Thymus (tissue), 14 donors: ENCODE measurements at places on chromosomes 2 and 18. TPM values are rescaled to one million over a fixed set of nuclear protein-coding genes. Genes with fewer than 3 reads are reported as not detected.

GRCh38 chr18:53754154-53754553, 470.3 kb downstream of the MBD2 start:
- no peak overlapping the region for H3K27ac ChIP-seq
- H3K36me3 ChIP-seq, result no peaks in the 10 kb centered on the region
- no peaks in the 10 kb centered on the region for H3K4me1 ChIP-seq
- no peaks in the 10 kb centered on the region for H3K27me3 ChIP-seq
- H3K4me3 ChIP-seq, result no peak overlapping the region
- DNase-seq, result no peak

DNA sequence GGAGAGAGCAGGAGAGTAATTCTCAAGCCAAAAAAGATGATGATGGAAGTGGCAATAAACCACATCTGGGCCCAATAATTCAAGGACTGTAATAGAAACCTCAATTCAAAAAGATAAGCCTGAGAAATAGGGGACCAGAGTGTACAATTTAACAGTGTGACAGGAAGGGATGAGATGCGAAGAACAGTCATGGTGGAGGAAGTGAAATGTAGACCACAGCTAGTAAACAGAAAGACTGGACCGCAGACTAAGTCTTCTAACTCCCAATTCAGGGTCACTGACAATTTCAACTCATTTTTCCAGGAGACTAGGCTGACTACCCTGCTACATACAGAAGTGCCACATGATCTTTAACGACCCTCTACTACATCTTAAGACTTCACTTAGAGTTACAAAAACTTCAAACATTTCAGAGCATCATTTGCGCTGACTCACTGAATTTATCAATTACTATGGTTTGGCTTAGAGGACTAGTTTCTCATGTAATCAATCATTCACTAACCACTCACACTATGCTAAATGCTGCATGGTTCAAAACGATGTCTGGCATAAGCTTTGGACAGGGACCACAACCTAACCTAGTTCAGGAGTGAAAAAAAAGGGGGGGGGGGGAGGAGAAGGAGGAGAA, 9.0 kb downstream of the CUL3 start:
- H3K4me1 ChIP-seq, result peaks cover 20% of the 10 kb centered on the region
- H3K27ac ChIP-seq, result no peak overlapping the region
- no peaks in the 10 kb centered on the region for H3K27me3 ChIP-seq
- no peaks in the 10 kb centered on the region for H3K36me3 ChIP-seq

PSMA8 gene
- 0.66 TPM for total RNA-seq

MAB21L4 gene
- 1.1 TPM for total RNA-seq

GRCh38 chr2:188046437-188046836, 245.2 kb upstream of the GULP1 start:
- H3K4me1 ChIP-seq, result no peaks in the 10 kb centered on the region
- H3K27ac ChIP-seq, result no peak overlapping the region
- DNase-seq, result no peak
- H3K36me3 ChIP-seq, result no peaks in the 10 kb centered on the region
- H3K4me3 ChIP-seq, result no peak overlapping the region

FRZB gene
- 2.5 TPM for total RNA-seq

DNA sequence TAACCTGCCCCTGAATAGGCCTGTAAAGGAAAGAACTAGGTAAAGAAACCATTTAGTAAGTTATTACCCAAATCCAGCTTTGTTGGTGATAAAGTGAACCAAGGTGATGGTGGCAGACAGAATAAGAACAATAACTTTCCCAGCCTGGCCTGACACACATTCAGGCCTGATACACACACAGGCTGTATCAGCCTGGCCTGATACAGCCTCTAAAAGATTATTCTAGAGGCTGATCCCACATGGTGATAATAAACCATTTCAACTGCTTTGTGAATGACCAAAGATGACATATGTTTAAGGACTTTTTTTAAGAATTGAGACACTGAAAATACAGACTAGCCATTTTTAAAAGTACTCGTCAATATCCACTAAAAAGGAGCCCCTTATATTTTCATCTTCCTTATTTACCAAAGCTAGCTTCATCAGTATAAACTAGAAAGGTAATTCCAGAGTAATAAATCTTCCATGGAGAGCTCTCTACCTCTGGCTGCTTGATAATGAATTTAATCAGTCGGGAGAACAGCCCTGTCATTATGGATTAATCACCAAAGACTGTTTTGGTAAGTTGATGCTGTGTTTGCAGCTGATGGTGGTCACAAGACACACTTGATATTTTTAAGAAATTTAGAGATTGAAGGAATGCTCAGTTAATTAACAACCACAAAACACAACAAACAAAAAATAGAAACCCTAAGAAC, 77.2 kb downstream of the SLC8A1 start:
- no peaks in the 10 kb centered on the region for H3K27me3 ChIP-seq
- H3K27ac ChIP-seq, result no peak overlapping the region
- H3K4me1 ChIP-seq, result no peaks in the 10 kb centered on the region
- H3K36me3 ChIP-seq, result no peaks in the 10 kb centered on the region

DNA sequence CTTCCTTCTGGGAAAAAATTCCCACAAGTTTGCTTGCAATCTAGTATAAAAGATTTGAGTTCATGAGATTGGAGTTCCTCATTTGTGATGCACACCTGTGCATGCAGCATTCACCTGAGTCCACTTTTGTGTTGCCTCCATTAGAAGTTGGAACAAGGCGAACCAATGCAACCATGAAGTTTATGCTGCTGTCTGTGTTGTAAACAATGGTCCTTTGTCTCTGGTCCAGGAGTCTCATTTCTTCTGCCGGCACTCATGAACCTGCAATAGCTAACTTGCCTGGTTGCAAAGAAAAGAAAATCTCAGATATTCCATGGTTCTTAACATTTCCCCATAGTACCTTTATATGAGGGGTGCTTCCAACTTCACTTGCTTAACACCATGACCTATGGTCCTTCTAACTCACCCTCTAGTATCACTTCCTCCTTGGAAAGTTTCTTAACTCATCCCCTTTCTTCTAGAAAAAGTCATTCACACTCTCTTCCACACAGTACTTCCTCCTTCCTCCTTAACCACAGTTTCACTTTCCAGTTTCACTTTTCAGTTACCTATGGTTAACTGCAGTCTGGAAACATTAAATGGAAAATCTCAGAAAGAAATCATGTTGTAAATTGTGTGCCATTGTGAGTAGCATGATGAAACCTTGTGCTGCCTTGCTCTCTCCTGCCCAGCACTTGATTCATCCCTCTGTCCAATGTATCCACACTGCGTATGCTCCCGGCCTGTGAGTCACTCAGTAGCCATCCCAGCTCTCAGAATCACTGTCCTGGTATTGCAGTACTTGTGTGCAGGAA, 128.8 kb upstream of the TRIB2 start:
- H3K4me1 ChIP-seq, result peaks cover 21% of the 10 kb centered on the region
- H3K27me3 ChIP-seq, result no peaks in the 10 kb centered on the region
- DNase-seq, result no peak
- no peak overlapping the region for H3K4me3 ChIP-seq
- H3K36me3 ChIP-seq, result no peaks in the 10 kb centered on the region
- H3K27ac ChIP-seq, result peak overlapping the region; percentile 2

GRCh38 chr2:30566631-30567030, 119.6 kb downstream of the LCLAT1 start:
- DNase-seq, result no peak
- H3K4me1 ChIP-seq, result no peaks in the 10 kb centered on the region
- no peaks in the 10 kb centered on the region for H3K27me3 ChIP-seq
- no peak overlapping the region for H3K27ac ChIP-seq
- H3K36me3 ChIP-seq, result peaks cover 10% of the 10 kb centered on the region

- DNase-seq, result no peak
- no peaks in the 10 kb centered on the region for H3K4me1 ChIP-seq
- no peaks in the 10 kb centered on the region for H3K36me3 ChIP-seq
- H3K27me3 ChIP-seq, result no peaks in the 10 kb centered on the region
Measured at GRCh38 chr2:238793801-238794449, 54.0 kb upstream of the TWIST2 start.

VWC2L gene
- not detected for total RNA-seq

DNA sequence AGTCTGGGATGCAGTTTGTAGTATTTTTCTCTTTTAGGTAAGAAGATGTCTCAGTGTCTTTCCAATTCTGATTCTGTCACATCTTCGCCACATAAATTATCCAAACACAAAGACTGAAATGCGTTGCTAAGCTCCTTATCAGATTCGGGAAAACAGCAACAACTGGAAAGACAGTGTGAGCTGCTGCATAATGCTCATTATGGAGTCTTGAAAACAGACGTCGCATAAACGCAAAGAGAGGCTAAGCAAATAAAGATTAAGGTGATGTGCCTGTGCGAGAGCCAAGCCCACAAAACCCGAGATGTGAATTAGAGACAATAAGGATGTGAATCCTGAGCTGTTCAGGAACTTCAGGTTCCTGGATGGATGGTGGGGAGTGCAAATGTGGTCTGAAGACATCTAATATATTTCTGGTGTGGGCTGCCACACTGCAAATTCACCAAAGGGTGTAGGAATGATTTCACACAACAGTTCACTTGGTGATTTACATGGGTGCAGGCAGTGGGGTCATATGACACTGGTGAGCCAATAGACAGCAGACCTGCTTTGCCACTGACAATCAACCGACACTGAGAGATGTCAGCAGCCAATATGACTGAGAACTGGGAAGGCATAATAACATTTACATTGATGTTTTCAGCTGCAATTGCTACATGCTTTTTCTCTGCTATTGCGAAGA, 195.8 kb downstream of the MTX2 start:
- no peaks in the 10 kb centered on the region for H3K4me1 ChIP-seq
- DNase-seq, result no peak
- no peak overlapping the region for H3K4me3 ChIP-seq
- no peaks in the 10 kb centered on the region for H3K36me3 ChIP-seq
- no peaks in the 10 kb centered on the region for H3K27me3 ChIP-seq

- no peak for DNase-seq
- H3K27ac ChIP-seq, result no peak overlapping the region
- H3K36me3 ChIP-seq, result no peaks in the 10 kb centered on the region
- H3K4me1 ChIP-seq, result peaks cover 14% of the 10 kb centered on the region
Measured at GRCh38 chr2:127183771-127184170, 36.3 kb downstream of the CYP27C1 start.

GRCh38 chr2:151973013-151973900, 125.6 kb downstream of the CACNB4 start:
- H3K27me3 ChIP-seq, result no peaks in the 10 kb centered on the region
- DNase-seq, result no peak
- H3K36me3 ChIP-seq, result no peaks in the 10 kb centered on the region
- no peak overlapping the region for H3K4me3 ChIP-seq

GRCh38 chr2:216934151-216934550, 74.3 kb upstream of the TNP1 start:
- no peak overlapping the region for H3K27ac ChIP-seq
- DNase-seq, result no peak
- no peaks in the 10 kb centered on the region for H3K36me3 ChIP-seq
- H3K4me3 ChIP-seq, result no peak overlapping the region
- H3K27me3 ChIP-seq, result no peaks in the 10 kb centered on the region

DNA sequence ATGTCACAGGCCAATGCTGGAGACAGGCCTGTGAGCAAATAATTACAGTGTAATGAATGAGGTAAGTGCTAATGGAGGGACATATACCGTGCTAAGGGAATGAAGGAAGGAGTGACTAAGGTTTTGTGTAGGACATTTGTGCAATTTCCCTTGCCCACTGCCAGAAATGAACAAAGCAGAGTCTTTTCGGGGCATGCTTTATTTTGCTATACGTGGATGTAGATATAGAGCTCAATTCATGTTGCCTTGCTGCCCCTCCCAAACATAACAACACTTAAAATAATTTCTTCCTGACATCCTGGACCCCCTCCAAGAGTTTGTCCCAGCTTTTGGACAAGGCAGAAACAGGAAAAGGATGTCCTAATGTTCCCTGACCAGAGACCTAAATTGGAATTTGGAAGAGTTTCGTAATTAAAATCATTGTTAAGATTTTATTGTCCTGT, 23.7 kb upstream of the CD28 start:
- H3K27ac ChIP-seq, result no peak overlapping the region
- H3K36me3 ChIP-seq, result no peaks in the 10 kb centered on the region
- no peaks in the 10 kb centered on the region for H3K27me3 ChIP-seq

GRCh38 chr2:134089454-134089853, 164.4 kb upstream of the MGAT5 start:
- no peaks in the 10 kb centered on the region for H3K27me3 ChIP-seq
- H3K36me3 ChIP-seq, result no peaks in the 10 kb centered on the region

- H3K4me3 ChIP-seq, result no peak overlapping the region
- H3K4me1 ChIP-seq, result no peaks in the 10 kb centered on the region
- no peaks in the 10 kb centered on the region for H3K36me3 ChIP-seq
- H3K27me3 ChIP-seq, result no peaks in the 10 kb centered on the region
Measured at GRCh38 chr2:54500404-54501205, 44.5 kb downstream of the SPTBN1 start.

DNA sequence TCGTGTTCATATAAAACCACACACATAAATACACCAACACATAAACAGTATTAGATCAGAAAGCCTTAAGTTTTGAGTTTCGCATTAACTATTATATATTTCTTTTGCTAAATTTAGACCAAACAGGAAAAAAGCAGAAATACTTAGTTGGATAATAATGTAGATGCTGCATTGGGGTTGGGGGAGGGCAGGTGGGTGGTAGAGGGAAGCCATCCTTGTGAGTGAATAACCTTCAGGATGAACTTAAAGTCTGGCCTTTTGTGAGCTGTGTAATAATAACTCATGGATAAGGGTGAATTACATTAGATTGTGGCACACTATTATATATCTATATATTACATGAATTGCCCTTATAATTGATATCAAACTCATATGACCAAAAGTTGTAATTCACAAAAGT, 174.7 kb downstream of the WDR7 start:
- H3K27ac ChIP-seq, result no peak overlapping the region
- H3K27me3 ChIP-seq, result no peaks in the 10 kb centered on the region
- DNase-seq, result no peak

LINC00305 gene
- 0.05 TPM for total RNA-seq

- no peak for DNase-seq
- H3K4me3 ChIP-seq, result no peak overlapping the region
- H3K4me1 ChIP-seq, result no peaks in the 10 kb centered on the region
- no peaks in the 10 kb centered on the region for H3K27me3 ChIP-seq
- no peaks in the 10 kb centered on the region for H3K36me3 ChIP-seq
Measured at GRCh38 chr2:34747643-34748042, 1148.5 kb upstream of the FAM98A start.

CLEC4F gene
- 0.09 TPM for total RNA-seq

GRCh38 chr18:67217551-67218166, 298.9 kb downstream of the DSEL start:
- no peaks in the 10 kb centered on the region for H3K4me1 ChIP-seq
- H3K36me3 ChIP-seq, result no peaks in the 10 kb centered on the region
- no peak overlapping the region for H3K4me3 ChIP-seq
- DNase-seq, result peak; percentile 23

DNA sequence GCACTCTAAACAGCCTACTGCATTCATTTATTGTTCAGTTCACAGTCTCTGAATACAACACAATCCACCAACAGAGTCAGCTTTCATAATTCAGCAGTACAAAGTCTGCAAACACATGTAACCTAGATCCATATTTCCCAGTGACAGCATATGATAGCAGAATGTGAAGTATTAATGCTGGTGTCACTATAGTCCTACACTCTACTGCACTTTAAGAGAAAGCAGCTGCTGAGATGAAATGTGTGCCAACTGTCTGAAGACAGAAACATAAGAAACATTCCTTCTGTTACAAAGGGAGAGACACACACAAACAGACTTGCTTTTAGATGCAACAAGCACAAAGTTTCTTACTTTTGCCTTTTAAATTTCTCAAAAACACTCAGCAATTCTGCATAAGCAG, 441.8 kb downstream of the ZEB2 start:
- no peaks in the 10 kb centered on the region for H3K36me3 ChIP-seq
- no peaks in the 10 kb centered on the region for H3K27me3 ChIP-seq
- H3K27ac ChIP-seq, result no peak overlapping the region
- no peaks in the 10 kb centered on the region for H3K4me1 ChIP-seq
- H3K4me3 ChIP-seq, result no peak overlapping the region

GRCh38 chr2:219514836-219515235, 554 bp downstream of the ASIC4 start:
- peaks cover 48% of the 10 kb centered on the region for H3K27me3 ChIP-seq
- no peaks in the 10 kb centered on the region for H3K36me3 ChIP-seq
- no peak for DNase-seq
- no peak overlapping the region for H3K4me3 ChIP-seq
